ENCODE measurements at places on chromosomes 7 and 10.

DNA sequence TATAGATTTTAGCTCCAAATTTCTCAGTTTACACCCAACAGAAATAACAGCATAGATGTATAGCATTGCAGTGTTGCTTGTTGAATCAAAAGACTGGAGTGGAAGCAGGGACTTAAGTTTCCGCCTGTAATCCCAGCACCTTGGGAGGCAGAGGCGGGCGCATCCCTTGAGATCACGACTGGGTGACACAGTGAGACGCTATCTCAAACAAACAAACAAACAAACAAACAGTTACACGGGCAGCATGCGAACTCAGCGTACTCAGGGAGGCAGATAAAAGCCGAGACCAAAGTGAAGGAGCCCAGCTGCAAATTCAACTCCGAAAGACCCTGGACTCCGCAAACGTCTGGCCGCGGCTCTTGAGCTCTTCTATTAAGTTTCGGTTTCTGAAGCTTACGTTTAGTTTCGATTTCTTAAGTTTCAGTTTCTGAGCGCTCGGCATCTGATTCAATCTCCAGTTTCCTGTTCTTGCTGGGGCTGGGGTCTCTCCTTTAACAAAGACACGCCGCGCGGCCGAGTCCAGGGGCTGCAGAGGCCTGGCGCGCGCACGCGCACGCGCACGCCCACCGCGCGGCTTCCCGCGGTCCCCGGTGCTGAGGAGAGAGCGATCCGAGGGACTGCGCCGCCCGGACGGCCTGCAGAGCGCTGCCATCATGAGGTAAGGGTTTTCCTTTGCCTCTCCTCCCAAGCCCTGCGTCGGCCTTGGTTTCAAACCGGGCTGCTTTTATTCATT lies at the start of gene IFIT5:
Gene IFIT5 (plus strand): TSS at position 423 of the 733 bp plus-strand sequence. CDS start 231 bp downstream, at position 654.
- DNase-seq = peak; percentile 23

DNA sequence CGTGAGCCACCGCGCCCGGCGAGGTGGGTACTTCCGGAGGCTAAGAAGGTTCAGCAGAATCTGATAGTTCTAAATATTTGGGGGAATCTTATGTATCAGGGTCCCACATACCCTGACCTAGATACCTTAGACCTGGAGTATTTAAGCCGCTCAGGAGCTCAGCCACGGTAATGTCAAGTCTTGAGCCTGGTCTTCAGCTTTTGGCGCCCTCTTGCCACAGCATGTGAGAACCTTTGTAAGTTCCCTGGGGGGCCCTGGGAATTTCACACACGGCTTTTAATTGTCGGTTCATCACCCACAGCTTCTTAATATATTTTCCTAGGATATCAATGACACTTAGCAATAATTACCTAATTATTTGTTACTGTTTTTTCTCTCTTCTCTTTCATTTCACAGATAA lies 324.3 kb upstream of the GALNT17 start:
- no peak for DNase-seq

DNA sequence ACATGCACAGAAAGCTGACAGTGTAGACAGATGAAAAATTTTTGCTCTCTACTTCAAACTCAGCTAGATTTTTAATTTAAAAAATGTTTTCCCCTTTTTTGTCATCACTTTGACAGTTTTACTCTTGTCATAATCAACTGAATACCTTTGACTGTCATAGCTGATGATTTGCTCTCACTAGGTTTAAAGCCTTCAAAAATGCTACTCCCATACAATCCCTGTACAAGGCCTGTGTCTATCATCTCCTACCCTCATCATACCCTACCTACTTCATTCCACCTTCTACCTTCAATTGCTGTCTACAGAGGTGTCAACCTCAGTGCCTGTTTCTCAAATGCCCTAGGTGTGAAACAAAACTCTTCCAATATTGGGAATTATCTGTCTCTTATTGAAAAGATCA lies 230.3 kb downstream of the SEMA3A start:
- DNase-seq = no peak

DNA sequence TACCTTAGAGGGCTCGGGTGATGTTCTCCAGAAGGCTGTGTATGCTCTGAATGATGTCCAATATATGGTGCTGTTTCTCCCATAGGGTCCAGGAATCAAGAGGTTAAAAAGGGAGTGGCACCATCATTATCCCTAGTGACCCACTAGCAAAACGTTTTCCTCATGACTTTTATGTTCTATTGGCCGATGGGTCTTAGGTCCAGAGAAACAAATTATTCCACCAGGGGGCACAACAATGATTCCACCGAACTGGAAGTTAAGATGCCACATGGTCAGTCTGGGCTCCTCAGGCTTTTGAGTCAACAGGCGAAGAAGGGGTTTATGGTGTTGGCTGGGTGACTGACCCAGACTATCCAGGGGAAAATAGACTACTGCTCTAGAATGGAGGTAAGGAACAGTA lies 256.1 kb downstream of the COBL start:
- no peak for DNase-seq

- DNase-seq = no peak
Observed at GRCh38 chr10:84135836-84136235, 3.5 kb upstream of the GHITM start.

- no peak for DNase-seq
Observed at GRCh38 chr7:52876402-52876801, 159.0 kb upstream of the POM121L12 start.

GRCh38 chr10:3635697-3636096 lies 149.3 kb downstream of the KLF6 start:
- DNase-seq = no peak

DNA sequence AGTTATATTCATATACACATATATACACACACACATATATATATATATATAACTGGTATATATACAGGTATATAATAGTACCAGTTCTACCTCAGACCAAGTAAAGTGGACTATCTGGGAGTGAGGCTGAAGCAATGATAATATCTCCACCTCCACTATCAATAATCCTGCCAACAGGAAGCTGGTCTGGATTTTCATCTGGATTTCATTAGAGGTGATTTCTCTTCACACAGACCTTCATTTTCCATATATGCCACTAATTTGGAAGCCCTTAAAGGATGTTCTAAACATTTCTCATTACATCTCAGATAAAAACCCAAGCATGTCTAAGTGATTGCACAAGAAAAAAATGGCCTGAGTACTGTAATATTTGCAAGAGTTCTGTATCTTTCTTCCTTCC lies 1.7 kb upstream of the SLC35B4 start:
- no peak for DNase-seq

GRCh38 chr7:70634071-70634470 lies 497.9 kb upstream of the GALNT17 start:
- no peak for DNase-seq

DNA sequence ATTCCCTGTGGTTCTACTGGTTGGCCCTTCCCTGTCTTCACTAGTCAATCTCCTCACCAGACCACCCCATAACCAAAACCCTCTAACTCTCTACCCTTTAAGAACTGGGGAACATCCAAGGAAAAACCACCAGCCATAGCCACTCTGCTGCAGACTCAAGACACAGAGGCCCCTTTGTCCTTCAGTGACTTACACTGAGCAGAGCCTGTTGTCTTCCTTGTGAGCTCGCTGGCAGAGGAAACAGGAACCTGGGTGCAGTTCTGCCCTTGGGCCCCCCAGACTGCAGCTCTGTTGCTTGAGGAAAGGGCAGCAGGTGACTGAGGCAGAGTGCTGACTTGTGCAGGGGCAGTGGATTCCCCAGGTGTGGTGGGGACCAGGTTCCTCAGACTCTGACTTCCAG lies 30.6 kb downstream of the ZC3HAV1 start:
- no peak for DNase-seq

Data from stimulated activated CD4-positive, alpha-beta T cell treated with anti-CD3 and anti-CD28 coated beads, TNF-alpha, amount 100 ng/mL, for 24 hours (primary cell).